ENCODE measurements at places on chromosomes 1 and 21.

GRCh38 chr1:180849031-180849775, 63.5 kb upstream of the KIAA1614 start:
- H3K4me3 ChIP-seq = no peak overlapping the region
- peaks cover 22% of the 10 kb centered on the region for H3K4me1 ChIP-seq
- H3K27ac ChIP-seq = no peak overlapping the region
- no peaks in the 10 kb centered on the region for H3K27me3 ChIP-seq

- no peaks in the 10 kb centered on the region for H3K36me3 ChIP-seq
- H3K27ac ChIP-seq = no peak overlapping the region
- no peaks in the 10 kb centered on the region for H3K27me3 ChIP-seq
- no peaks in the 10 kb centered on the region for H3K4me1 ChIP-seq
- no peak for DNase-seq
Measured at GRCh38 chr1:224565186-224565585, 50.9 kb upstream of the CNIH3 start.

DNA sequence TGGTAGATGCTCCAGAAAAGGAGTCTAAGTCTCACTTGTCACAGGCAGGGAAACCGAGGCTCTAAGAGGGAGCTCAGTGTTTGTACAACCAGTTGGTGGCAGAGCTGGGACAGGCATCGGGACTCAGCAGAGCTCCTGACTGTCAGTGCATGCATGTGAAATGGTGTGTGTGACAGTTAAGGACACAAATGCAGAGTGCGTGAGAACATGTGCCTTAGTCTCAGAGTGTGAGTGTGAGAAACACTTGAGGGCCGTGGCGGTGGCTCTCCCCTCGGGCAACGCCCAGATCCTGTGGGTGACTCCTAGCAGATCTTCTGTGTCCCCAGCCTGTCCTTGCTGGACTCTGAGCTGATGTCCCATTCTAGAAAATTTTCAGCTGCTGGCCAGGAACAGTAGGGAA, 362.6 kb downstream of the MATN1 start:
- H3K4me3 ChIP-seq = no peak overlapping the region
- H3K4me1 ChIP-seq = no peaks in the 10 kb centered on the region
- no peaks in the 10 kb centered on the region for H3K27me3 ChIP-seq
- DNase-seq = no peak

GRCh38 chr1:183817576-183818288, 12.8 kb downstream of the RGL1 start:
- H3K4me3 ChIP-seq = no peak overlapping the region
- H3K27me3 ChIP-seq = no peaks in the 10 kb centered on the region
- no peaks in the 10 kb centered on the region for H3K36me3 ChIP-seq
- H3K4me1 ChIP-seq = peaks cover 16% of the 10 kb centered on the region
- DNase-seq = no peak
- H3K27ac ChIP-seq = peak overlapping the region; percentile 29

- no peak for DNase-seq
- H3K36me3 ChIP-seq = peaks cover 2% of the 10 kb centered on the region
- no peak overlapping the region for H3K4me3 ChIP-seq
Measured at GRCh38 chr1:26288311-26288941, 8.5 kb downstream of the SH3BGRL3 start.

- no peak overlapping the region for H3K4me3 ChIP-seq
- no peaks in the 10 kb centered on the region for H3K36me3 ChIP-seq
- no peak for DNase-seq
Measured at GRCh38 chr1:164641353-164641730, 82.4 kb downstream of the PBX1 start.

DNA sequence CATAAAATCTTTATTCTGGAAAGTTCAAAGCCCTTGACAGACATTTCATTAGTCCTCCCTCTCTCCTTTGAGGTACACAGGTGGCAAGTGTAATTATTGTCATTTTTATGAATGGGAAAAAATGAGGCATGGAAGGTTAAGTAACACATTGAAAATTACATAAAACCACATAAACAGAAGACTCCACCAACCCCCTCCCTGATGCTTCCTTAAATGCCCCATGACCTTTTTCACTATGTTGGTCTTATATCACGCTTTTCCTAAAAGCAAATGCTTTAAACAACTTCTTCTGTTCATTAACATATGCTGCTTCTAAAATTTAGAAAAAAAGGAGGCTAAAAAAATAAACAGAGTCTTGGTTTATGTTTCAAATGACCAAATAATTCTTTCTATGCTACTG, 648.4 kb downstream of the PTPRC start:
- no peaks in the 10 kb centered on the region for H3K27me3 ChIP-seq
- no peak overlapping the region for H3K4me3 ChIP-seq
- DNase-seq = no peak
- no peaks in the 10 kb centered on the region for H3K4me1 ChIP-seq
- H3K36me3 ChIP-seq = no peaks in the 10 kb centered on the region
- no peak overlapping the region for H3K27ac ChIP-seq

DNA sequence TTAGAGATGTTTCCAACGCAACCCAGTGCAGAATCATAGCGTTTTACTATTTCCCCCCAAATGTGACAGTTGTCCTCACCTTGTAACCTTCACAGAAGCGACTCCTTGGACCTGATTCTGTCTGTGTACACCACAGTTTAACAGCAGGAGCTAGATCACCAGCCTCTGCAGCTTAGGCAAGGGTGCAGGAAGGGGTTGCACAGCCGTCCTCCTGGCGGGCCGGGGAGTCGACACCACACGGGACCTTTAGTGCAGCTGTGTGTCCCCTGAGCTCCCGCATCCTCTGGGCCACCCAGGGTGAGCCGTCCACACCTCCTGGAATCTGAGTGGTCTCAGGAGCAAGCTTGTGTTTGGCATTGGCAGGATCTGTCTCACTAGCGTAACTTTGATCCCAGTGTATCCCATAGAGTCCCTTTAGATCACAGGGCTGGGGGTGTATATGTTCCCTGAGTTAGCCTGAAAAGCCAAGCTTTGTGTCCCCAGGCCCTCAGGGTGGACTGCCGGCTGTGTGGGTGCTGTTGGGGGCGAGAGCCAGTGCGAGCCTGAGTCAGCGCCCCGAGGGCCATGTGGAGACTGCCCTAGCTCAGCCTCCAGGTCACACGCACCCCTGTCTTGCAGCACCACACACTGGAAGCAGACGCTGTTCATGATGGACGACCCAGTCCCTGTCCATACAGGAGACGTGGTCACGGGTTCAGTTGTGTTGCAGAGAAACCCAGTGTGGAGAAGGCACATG, 27.5 kb downstream of the PRMT2 start:
- H3K4me1 ChIP-seq = no peaks in the 10 kb centered on the region
- no peaks in the 10 kb centered on the region for H3K27me3 ChIP-seq
- peaks cover 8% of the 10 kb centered on the region for H3K36me3 ChIP-seq
- no peak overlapping the region for H3K27ac ChIP-seq
- no peak overlapping the region for H3K4me3 ChIP-seq

DNA sequence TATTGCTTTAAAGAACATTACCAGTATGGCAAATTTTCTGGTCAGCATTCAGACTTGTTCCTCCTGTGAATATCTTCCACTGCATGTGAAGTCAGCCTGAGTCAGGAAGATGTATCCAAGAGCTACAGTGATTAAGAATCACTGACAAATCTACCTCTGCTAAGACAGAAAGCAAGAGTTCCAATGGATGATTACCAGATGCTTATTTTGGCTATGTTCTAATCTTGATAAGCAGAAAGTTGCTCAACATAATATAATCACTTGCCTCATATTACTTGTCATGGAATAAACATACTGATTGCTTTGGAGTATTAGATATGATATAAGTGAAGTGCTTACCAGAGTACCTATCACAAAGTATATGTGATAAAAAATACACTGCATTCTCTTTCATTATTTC, 738.1 kb downstream of the ADGRL2 start:
- H3K27me3 ChIP-seq = no peaks in the 10 kb centered on the region
- no peak for DNase-seq
- H3K36me3 ChIP-seq = no peaks in the 10 kb centered on the region

DNA sequence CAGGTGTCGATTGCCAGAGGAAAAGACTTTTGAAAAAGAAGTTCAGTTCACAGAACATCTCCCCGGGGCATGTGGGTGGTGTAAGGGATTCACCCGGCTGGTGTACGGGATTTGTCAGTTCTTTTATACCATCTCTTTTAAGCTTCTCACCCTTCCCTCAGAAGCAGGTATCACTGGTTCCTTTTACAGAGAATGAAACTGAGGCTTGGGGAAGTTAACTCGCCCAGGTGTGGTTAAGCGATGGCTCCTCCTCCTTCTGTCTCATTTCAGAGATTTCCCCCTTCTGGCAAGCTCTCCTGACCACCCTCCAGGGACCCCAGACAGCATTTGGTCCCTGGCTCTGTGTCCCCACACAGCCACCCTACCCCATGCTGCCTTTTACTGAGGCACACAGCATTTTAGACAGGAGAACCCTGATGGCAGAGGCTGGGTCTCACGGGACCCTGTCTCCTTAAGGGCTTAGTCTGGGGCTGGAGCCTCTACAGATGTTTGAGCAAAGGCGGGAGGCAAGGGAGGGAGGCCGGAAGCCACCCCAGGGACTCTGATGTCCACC, 2.8 kb upstream of the ECE1 start:
- no peaks in the 10 kb centered on the region for H3K36me3 ChIP-seq
- peak overlapping the region; percentile 96 for H3K27ac ChIP-seq
- DNase-seq = peak; percentile 85
- H3K27me3 ChIP-seq = no peaks in the 10 kb centered on the region

- DNase-seq = no peak
- H3K27ac ChIP-seq = no peak overlapping the region
- no peak overlapping the region for H3K4me3 ChIP-seq
- no peaks in the 10 kb centered on the region for H3K27me3 ChIP-seq
- H3K4me1 ChIP-seq = no peaks in the 10 kb centered on the region
Measured at GRCh38 chr1:64077281-64077940, 126.0 kb upstream of the UBE2U start.

GRCh38 chr1:94183197-94183815, 54.1 kb downstream of the ARHGAP29 start:
- H3K36me3 ChIP-seq = no peaks in the 10 kb centered on the region
- no peak overlapping the region for H3K4me3 ChIP-seq
- no peak for DNase-seq
- H3K27ac ChIP-seq = no peak overlapping the region

DNA sequence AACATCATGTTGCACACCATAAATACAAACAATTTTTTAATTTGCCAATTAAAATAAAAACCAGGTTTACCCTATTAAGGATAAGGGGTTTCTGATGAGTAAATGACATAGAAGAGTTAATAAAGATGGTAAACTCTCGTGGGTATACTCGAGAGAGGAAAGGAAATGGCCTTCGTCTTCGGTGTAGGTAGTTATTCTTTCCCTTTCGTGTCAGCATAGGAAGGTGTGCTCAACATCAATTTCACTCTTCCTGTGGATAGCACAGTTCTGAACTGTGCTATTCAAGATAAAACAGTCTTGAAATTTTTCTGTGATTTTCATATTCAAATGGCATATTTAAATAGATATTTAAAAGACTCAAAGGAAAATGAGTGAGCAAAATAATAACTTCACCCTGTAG, 98.2 kb downstream of the RGL1 start:
- H3K36me3 ChIP-seq = peaks cover 24% of the 10 kb centered on the region
- H3K27ac ChIP-seq = peak overlapping the region; percentile 88

DNA sequence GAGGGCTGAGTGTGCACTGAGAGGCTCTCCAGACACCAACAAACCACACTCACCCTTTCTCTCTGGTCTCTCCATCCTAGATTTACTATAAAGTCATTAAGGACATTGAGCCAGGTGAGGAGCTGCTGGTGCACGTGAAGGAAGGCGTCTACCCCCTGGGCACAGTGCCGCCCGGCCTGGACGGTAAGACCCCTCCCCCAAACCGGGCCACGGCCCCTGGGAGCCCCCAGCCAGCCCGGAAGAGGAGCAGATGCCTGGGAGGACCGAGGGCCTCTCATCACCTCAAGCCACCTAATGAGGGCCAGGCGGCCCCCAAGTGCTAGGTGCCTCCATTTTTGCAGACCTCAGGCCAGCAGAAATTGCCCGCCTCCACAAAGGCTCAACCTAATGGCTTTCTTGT, 58.1 kb upstream of the ARHGEF16 start:
- H3K36me3 ChIP-seq = no peaks in the 10 kb centered on the region
- H3K4me1 ChIP-seq = no peaks in the 10 kb centered on the region
- no peak overlapping the region for H3K4me3 ChIP-seq
- H3K27me3 ChIP-seq = peaks cover 5% of the 10 kb centered on the region
- H3K27ac ChIP-seq = no peak overlapping the region

DNA sequence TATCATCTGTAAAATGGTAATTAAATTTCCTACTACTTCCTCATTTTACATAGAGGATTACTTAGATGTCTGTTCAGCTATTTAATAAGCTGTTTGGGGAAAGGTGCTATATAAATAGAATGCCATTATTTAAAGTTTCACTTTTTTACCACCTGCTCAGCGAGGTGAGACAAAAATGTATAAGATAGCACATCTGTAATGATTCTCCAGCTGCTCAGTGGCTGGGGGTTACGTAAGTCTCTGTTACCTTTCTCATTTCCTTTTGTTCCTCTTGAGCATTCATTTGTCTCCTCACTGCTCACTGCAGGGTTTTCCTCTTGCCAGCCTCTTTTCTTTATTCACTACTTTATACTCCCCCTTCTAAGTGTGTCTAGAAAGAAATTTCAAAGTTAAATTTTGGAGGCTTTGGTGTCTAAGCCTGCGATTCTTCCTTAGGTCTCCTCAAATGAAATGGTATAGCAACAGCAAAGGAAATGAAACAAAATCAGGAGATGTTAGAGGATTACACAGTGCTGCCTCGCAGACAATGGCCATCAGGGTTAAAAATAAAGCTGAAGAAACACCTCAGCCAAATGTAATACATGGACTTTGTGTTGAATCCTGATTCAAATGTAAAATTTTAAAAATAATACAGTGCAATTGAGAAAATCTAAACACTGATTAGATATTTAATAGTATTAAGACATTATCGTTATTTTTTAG, 6.8 kb downstream of the RGS8 start:
- peak; percentile 61 for DNase-seq
- no peak overlapping the region for H3K27ac ChIP-seq
- H3K4me3 ChIP-seq = no peak overlapping the region
- H3K36me3 ChIP-seq = no peaks in the 10 kb centered on the region

DNA sequence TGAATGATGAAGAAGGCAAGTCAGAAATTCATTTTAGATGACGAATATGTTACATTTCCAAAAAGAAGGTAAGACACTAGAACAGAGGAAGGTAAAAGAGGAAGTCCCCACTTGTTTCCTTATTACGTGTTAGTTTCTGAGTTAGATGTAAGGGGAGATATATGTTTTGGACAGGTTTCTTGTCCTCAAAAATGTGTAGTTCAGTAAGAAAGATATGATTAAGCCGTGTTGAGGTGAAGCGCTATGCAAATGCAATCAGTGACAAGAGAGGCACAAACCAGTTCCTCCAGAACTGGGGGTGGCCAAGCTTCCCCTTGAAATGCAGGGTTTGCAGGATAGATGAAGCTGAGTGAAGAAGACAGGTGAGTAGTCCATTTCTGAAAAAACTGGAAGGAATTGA, 293.3 kb upstream of the RUNX1 start:
- no peaks in the 10 kb centered on the region for H3K36me3 ChIP-seq
- no peak overlapping the region for H3K4me3 ChIP-seq
- H3K27ac ChIP-seq = no peak overlapping the region

DNA sequence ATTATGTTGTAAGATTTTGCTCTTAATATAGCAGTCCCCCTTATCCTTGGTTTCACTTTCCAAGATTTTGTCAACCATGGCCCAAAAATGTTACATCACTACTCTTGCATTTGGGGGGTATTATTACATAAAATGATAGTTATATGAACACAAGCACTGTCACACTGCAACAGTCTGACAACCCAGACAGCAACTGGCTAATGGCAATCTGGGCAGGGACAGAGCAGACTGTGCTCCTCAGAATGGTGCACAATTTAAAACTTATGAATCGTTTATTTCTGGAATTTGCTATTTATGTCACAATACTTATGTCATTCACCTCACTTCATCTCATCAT, 2.1 kb upstream of the IVNS1ABP start:
- no peaks in the 10 kb centered on the region for H3K4me1 ChIP-seq
- H3K27ac ChIP-seq = no peak overlapping the region
- no peak overlapping the region for H3K4me3 ChIP-seq
- H3K36me3 ChIP-seq = no peaks in the 10 kb centered on the region
- no peaks in the 10 kb centered on the region for H3K27me3 ChIP-seq

All from GM12878 (cell line).